ENCODE measurements at places on chromosomes 11 and 22.
A peak's percentile ranks its signal among the peaks of the same experiment; 100 is the strongest.

DNA sequence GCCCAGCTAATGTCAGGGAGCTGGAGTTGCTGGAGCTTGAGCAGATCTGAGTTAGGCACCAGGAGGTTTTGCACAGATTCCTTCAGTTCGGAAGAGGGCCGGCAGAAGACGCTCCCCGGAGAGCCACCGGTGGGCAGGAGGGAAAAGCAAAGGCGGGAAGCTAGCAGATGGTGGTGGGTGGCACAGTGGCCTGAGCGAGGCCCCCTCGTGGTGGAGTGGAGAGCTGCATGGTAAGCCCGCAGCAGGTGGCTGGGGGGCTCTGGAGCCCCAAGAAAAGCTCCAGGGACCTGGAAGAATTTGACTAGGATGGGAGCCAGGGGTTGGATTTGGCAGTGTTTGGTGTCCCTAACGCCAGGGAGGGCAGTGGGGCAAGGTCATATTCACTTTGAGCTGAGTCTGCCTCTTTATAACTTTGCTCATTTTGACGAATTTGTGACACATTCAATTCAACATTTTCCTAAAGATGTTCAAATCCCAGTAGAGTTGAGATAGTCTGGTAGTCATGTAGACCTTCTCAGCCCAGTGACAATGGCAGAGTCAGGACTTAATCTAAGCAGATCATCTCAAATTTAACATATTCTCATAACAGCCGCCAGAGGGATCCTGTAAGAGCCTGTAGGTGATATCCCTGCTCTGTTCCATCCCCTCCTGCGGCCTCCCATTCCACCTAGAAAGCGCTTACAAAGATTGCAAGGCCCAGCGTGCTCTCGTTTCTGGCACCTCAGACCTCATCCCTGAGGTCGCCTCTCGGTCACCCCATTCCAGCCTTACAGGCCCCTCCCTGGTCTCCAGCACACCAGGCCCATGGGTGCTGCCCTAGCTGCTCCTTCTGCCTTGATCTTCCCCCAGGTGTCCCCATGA lies 57.9 kb downstream of the TRIM29 start:
- DNase-seq = peak; percentile 7

DNA sequence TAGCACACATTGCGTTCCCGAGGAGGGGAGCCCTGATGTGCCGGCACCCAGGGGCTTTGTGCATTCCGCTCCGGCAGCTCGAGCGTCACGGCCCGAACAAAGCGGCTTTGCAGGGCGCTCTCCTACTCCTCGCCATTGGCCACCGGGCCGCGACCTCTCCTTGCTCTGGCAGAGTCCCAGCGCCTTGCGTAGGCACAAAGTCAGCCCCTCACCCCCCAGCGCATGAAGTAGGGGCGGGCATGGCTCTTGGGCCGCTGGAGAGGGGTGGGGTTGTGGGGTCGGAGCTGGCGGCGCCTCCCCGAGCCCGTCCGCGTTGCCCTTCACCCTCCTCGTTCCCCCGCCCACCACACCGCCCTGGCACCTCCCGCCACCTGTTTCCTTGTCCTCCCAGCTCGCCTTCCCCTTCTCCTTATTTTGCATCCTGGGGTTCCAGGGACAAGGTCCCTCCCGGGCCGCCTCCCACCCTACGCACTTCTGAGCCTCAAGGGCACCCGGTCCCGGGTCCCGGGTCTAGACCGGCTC lies 753 bp upstream of the PPARA start:
- peak; percentile 9 for DNase-seq

- DNase-seq = no peak
These were observed 2.3 kb upstream of the CCDC88B start for GRCh38 chr11:64337538-64338249.

- DNase-seq = peak; percentile 44
These were observed 11.6 kb downstream of the RIBC2 start for GRCh38 chr22:45425101-45425500.

GRCh38 chr11:69327741-69328191 lies 33.8 kb downstream of the MYEOV start:
- DNase-seq = no peak

DNA sequence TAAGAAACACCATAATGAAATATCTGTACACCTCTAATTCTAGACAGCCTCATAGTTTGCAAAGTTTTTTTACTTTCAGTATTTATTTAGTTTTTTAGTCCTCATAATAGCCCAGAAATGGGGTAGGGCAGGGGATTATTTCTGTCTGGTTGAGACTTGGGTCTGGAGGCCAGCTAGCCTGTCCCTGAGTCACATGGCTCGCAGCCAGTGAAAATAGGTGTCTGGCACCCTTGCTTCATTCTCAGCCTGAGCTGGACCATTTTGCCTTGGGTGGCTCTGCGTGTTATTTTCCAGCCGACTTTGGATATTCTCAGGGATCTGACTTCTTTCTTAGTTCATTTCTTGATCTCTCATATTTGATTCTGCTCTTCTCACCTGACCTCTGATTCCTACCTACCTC lies 123.9 kb upstream of the NARS2 start:
- no peak for DNase-seq

DNA sequence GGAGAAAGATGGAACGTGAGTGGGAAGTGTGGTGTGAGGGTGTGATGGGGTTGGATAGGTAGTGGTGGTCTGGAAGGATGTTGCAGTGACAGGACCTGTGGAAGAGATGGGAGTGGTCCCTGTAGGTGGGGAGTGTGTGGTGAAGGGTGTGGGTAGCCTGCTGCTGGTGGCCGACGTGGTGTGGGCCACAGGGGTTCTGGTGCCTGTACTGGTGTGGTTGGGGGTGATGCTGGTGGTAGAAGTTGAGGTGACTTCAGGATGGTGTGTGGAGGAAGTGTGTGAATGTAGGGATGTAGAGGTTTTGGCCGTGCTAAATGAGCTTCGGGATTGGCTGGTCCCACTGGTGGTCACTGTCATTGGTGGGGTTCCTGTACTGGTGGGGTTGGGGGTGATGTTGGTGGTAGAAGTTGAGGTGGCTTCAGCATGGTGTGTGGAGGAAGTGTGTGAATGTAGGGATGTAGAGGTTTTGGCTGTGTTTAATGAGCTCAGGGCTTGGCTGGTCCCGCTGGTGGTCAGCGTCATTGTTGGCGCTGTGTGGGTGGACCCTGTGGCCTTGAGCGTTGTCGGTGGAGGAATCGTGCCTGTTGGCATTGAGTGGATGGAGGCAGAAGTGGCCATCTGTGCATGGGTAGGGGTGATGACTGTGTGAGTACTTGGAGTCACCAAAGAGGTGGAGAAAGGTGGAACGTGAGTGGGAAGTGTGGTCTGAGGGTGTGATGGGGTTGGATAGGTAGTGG lies 19.1 kb downstream of the MUC6 start:
- no peak for DNase-seq

DNA sequence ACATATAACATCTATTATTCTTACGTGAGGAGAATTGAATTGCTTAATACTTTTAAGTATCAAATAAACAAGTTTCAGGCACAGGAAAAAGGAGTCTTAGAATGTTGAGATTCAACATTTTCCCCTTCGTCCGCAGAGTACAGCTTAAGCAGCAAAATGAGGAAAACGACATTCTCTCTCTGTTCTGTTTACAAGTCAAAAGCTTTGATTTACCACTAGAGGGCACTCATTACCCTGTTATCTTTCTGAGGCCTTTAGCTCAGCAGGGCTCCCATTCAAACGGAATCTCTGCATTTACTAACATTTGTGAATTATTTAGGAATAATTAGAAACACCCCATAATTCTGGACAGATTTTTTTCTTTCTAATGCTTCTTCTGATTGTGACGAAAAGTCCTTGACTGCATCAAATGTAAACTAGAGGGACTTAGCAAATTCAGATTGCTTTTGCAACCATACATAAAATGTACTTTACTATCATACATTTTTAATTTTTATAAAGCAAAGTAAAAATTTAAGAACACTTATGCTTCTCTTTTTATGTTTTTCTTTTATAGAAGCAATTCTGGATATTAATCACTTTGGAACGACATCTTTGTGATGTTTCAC lies 75.0 kb downstream of the JRKL start:
- DNase-seq = peak; percentile 64

DNA sequence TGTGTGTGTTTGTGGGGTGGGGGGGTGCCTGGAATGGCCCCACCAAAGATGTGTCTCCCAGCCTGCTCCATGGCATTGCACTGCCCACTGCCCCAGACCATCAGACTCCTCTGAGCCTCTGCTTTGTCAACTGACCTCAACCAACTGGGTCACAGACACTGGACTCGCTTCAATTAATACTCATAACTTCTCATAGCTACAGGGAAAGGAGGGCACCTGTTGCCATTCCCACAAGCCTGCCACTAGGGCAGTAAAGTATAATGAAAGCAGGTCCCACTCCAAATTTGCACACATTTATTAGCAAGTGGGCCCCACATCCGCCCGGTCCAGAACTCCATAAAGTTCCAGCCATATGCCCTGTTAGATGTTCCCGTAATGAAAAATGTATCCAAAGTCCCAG lies 70.5 kb upstream of the PRDM11 start:
- DNase-seq = no peak

- DNase-seq = no peak
These were observed 150.7 kb downstream of the BLID start for GRCh38 chr11:121965330-121965729.

DNA sequence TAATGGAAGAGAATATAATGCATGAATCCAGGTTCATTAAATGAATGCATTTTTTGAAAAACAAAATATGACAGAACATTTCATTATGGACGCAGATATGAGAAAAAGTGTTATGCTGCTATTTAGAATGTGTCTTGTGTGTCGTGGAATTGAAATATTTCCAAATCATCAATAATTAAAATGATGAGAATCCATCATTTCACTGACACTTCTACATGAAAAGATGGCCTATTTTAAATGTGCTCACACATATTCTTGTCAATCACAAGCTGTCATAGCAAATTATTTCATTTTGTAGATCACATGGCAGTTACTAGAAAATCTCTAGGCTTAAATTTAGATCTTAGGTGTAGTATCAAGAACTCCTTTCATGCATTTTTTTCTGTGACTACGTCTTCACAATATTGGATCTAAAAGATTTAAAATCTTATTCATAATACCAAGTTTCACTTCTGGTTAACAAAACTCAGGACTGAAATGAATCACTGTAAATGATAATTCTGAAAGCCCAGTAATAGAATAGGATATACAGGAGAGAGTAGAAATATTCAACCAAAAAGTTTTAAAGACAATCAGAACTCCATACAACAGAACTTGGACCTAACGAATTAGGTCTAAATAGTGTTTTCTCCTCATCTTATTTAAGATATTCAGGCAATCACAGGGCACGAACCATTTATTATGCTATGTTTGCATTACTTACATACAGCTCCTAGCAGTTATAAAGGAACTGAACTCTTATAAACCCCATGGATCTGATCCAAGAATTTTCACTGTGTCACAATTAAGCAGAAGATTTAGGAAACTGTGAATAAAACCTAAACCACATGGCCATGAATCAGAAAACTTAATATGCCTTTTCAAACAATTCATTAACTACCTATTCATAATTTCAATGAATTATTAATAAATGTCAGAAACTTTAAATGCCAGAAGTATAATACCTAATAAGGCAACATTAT lies 67.7 kb downstream of the DCDC1 start:
- no peak for DNase-seq

- DNase-seq = no peak
These were observed 1166.0 kb upstream of the CCDC90B start for GRCh38 chr11:84452211-84452610.

- no peak for DNase-seq
These were observed 2.0 kb downstream of the NTM start for GRCh38 chr11:131372234-131372962.

GRCh38 chr11:96384156-96384555 lies 5.6 kb downstream of the CCDC82 start:
- no peak for DNase-seq

DNA sequence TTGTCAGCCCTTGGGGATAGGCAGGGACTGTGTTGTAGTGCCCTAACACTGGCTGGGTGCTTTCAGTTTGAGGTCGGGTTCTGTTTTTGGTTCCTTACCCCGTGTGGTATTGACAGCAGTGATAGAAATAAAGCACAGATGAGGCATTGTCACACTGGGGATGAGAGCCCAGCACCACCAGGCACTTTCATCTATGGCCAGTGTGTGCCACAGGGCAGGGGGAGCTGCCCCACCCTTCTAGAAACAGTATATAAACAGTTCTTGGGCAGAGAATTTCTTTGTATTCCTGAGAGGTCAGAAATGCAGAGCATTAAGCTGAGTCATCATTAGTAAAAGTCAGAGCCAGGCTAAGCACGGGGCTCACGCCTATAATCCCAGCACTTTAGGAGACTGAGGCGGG lies 23.1 kb upstream of the CDC42EP2 start:
- DNase-seq = peak; percentile 70

GRCh38 chr11:36419791-36420424 lies 90.2 kb downstream of the TRAF6 start:
- no peak for DNase-seq

DNA sequence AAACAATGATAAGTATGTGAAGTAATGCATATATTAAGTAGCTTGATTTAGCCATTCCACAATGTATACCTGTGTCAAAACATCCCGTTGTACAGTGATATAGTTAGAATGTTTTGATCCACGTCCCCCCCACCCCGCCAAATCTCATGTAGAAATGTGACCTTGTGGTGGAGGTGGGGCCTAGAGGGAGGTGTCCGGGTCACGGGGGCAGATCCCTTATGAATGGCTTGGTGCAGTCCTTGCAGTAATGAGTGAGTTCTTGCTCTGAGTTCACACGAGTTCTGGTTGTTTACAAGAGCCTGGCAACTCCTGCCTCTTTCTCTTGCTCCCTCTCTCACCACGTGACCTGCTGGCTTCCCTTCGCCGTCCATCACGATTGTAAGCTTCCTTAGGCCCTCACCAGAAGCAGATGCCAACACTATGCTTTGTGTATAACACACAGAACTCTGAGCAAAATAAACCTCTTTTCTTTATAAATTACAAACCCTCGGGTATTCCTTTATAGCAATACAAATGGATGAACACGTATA lies 41.6 kb downstream of the FANCF start:
- no peak for DNase-seq

- peak; percentile 83 for DNase-seq
These were observed 15.9 kb downstream of the RHOG start for GRCh38 chr11:3824714-3825472.

GRCh38 chr11:116928102-116928777 lies 90.8 kb upstream of the APOA1 start:
- no peak for DNase-seq

DNA sequence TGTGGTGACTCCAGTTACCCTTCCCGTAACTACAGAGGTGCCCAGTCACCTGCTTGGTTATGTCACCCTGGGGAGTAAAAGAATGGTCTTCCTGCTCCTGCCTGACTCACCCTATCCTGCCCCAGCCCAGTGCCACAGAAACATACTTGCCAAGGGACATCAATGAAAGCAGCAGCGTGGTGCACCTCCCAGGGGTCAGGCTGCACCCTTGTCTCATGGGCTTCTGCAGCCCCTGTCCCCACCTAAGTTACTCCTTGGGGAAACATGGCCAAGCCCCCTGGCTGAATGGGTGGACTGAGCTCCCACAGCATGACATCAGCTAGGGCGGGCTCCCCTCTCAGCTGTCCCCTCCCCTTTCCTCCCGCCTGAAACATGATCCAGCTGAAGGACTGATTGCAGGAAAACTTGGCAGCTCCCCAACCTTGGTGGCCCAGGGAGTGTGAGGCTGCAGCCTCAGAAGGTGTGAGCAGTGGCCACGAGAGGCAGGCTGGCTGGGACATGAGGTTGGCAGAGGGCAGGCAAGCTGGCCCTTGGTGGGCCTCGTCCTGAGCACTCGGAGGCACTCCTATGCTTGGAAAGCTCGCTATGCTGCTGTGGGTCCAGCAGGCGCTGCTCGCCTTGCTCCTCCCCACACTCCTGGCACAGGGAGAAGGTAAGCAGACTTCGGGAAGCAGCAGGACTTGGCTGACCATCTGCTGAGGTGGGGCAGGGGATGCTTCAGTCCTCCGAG lies at the start of gene HTR3A:
TSS of gene HTR3A (plus strand) at position 368 of the 730 bp plus-strand sequence. CDS start at position 586, 218 bp downstream.
- DNase-seq = no peak

GRCh38 chr11:68354148-68354872 lies 41.9 kb downstream of the LRP5 start:
- no peak for DNase-seq

- no peak for DNase-seq
These were observed 71.4 kb downstream of the ARHGAP8 start for GRCh38 chr22:44823806-44824205.

All from inflammatory macrophage treated with lipopolysaccharide for 4 hours (primary cell).